Natural killer cell (primary cell): ENCODE measurements at places on chromosomes 2 and 18. TPM values are rescaled to one million over a fixed set of nuclear protein-coding genes. Genes with fewer than 3 reads are reported as not detected.
A peak's percentile ranks its signal among the peaks of the same experiment; 100 is the strongest.

DNA sequence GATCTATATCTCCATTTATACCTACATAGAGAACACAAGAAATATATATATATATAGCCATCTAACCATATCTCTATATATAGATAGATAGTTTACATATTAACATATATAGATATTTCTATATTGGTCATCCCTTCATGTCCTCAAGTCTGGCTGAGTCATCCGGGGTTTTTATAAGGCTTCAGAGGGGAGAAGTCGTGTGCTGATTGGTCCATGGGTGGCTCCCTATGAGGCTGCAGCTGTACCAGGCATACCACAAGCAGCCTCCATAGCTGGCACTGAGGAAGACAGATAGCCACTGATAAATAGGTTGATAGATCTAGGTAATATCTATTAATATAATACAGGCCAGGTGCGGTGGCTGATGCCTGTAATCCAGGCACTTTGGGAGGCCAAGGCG lies 618.3 kb upstream of the SETBP1 start:
- no peak overlapping the region for H3K27ac ChIP-seq
- no peak for DNase-seq
- H3K4me3 ChIP-seq, result no peak overlapping the region
- H3K27me3 ChIP-seq, result no peaks in the 10 kb centered on the region

DNA sequence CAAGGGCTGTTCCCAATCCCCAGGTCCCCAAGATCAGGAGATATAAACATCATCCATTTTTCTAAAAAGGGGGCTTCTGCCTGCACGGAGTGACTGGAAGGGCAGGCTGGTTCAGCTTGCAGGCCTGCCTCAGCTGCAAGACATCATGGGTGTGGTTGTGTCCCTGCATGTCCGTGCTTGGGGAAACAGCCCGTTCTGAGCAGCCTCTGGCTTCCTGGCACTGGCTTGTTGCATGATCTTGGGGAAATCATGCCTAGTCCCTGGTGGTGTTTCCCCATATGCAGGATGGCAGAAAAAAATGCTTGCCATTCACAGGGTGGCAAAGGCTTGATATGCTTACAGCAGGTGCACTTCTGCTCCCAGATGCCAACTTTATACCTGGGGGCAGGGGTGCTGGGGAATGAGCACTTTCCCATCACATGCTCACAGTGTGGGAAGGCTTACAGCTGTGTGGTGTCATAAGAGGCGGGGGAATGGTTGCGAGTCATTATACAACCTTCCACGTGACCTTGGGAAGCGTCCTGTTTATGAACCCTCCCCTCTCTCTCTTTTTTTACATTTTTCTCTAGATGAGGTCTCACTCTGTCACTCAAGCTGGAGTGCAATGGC lies 7.2 kb downstream of the PCARE start:
- DNase-seq, result no peak
- H3K27me3 ChIP-seq, result no peaks in the 10 kb centered on the region
- no peak overlapping the region for H3K4me3 ChIP-seq
- H3K4me1 ChIP-seq, result no peaks in the 10 kb centered on the region
- H3K27ac ChIP-seq, result no peak overlapping the region
- H3K36me3 ChIP-seq, result no peaks in the 10 kb centered on the region

DNA sequence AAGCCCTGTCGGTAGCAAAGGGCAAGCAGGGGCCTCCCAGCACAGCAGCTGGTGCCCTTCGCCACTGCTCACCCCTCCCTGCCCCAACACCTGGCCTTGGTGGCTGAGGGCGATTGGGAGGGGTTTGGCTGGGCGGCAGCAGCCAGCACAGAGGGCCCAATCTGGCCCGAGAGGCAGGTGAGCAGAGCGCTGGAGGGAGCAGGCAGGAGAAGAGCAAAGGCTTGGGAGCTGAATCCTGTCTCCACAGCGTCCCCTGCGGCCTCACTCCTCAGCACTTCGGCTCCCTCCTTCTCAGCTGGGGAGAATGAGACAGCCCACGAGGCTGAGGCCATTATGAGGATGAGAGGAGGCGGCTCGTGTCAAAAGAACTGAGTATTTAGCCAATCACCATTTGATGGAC lies 74.9 kb upstream of the TAF1B start:
- no peaks in the 10 kb centered on the region for H3K36me3 ChIP-seq
- no peak overlapping the region for H3K27ac ChIP-seq
- no peak overlapping the region for H3K4me3 ChIP-seq
- no peaks in the 10 kb centered on the region for H3K27me3 ChIP-seq
- peaks cover 16% of the 10 kb centered on the region for H3K4me1 ChIP-seq
- no peak for DNase-seq

- H3K27me3 ChIP-seq, result no peaks in the 10 kb centered on the region
- H3K4me1 ChIP-seq, result no peaks in the 10 kb centered on the region
- H3K27ac ChIP-seq, result no peak overlapping the region
- no peaks in the 10 kb centered on the region for H3K36me3 ChIP-seq
- H3K4me3 ChIP-seq, result no peak overlapping the region
- DNase-seq, result no peak
Observed at GRCh38 chr2:14272396-14273075, 360.0 kb upstream of the LRATD1 start.

DNA sequence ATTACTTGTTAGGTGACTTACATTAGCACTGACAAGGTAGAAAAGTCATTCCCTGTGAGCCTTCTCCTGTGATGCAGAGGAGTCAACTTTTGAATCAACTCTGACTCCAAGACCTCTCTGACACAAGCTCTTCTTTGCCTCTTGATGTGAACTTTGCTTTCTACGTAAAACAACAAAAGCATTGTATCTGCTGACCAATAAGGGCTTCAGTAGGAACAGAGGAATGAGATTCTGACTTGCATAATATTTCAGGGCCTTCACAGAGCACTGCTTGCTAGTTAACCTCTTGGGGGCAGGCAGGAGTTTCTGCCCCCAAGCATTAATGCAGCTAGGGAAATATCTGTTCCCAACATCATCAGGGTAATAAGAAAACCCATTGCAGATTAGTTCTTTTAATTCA lies 791.5 kb downstream of the BCL11A start:
- H3K36me3 ChIP-seq, result no peaks in the 10 kb centered on the region
- no peak for DNase-seq
- H3K4me1 ChIP-seq, result no peaks in the 10 kb centered on the region

DNA sequence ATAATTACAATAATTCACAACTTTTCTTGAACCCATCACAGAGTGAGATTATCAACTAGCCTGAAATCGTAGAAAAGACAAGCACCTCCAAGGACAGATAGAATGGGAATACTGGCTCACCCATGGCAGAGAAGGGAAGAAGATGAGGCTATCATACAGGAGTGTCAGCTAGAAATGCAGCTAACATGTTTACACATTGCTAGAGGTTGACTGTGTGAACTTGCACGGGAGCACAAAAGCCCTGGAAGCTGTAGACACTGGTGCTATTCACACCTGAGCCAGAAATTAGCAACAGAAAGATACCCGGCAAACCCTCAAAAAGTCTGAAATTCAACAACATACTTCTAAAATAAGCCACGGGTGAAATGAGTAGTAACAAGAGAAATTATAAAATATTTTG lies 131.8 kb downstream of the ZAP70 start:
- no peaks in the 10 kb centered on the region for H3K27me3 ChIP-seq
- H3K27ac ChIP-seq, result no peak overlapping the region
- H3K4me1 ChIP-seq, result no peaks in the 10 kb centered on the region
- peaks cover 12% of the 10 kb centered on the region for H3K36me3 ChIP-seq
- H3K4me3 ChIP-seq, result no peak overlapping the region

DNA sequence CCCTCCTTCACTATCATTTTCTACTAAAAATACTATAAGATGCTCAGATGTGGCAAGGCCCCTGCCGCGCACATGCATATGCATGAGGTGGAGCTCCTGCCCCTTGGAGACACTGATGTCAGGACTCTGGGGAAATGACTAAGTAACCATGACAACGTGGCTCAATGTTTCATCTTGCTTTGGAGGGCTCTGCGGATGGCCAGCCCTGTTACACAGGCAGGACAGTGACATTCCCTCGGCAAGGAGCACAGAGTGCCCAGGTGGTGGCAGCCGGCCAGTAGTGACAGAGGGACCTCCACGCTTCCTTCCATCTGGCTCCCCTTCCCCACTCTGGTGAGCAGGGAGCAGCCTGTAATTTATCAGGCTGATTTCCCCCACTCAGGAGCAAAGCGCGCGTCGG lies 364.1 kb downstream of the SS18 start:
- no peak for DNase-seq
- no peaks in the 10 kb centered on the region for H3K27me3 ChIP-seq
- H3K36me3 ChIP-seq, result no peaks in the 10 kb centered on the region
- H3K4me1 ChIP-seq, result peaks cover 51% of the 10 kb centered on the region
- peak overlapping the region; percentile 32 for H3K27ac ChIP-seq

DNA sequence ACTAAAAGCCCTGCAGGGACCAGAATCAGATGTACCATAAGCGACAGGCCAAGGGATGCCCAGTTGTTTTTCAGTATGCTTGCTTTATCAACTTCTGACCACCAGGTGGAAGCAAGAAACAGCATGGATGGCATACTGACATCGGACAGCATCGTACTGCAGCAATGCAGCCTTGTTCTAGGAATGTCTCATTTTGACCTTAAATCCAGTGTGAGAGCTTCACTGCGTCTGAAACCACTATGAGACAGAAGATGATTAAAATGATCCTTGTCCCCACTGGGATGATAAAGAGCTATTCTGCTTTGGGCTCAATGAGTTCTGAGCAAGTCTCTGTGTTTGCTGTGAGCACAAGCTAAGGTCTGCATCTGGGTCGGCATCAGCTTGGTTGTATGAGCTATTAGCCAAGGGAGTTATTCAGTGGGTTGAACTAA lies 54.3 kb downstream of the CDK15 start:
- H3K4me3 ChIP-seq, result no peak overlapping the region
- peaks cover 4% of the 10 kb centered on the region for H3K27me3 ChIP-seq
- H3K27ac ChIP-seq, result no peak overlapping the region
- H3K36me3 ChIP-seq, result no peaks in the 10 kb centered on the region
- no peaks in the 10 kb centered on the region for H3K4me1 ChIP-seq

DNA sequence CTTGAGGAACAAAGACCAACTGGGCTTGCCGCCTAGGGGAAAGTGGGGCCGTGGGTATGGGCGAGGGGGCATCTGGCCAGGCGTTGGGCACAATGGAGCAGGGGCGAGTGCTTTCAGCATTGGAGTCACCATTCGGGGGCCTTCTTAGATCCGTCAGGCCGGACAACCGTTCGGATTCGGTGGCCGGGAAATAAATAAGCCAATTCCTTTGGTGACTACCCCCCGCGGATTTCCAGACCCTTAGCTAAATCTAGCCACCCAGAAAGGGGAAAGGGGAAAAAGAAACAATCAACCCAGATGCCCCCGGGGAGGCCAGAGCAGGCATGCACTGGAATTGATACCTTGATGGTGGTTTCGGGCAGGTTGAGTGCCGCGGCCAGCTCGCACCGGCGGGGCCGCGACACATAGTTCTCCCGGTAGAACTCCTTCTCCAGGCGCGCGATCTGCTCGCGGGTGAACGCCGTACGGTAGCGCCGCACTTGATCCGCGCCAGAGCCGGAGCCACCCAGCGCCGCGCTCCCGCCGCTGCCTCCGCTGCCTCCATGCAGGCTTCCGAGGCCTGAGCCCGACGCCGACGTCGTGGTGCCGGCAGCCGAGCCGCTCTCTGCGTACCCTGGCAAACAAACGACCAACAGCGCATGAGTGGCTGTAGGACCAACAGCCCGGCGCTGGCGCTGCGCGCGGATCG lies 1.8 kb downstream of the EVX2 start:
- H3K27me3 ChIP-seq, result peaks cover 89% of the 10 kb centered on the region
- DNase-seq, result peak; percentile 27
- peaks cover 17% of the 10 kb centered on the region for H3K4me1 ChIP-seq
- H3K36me3 ChIP-seq, result no peaks in the 10 kb centered on the region

DNA sequence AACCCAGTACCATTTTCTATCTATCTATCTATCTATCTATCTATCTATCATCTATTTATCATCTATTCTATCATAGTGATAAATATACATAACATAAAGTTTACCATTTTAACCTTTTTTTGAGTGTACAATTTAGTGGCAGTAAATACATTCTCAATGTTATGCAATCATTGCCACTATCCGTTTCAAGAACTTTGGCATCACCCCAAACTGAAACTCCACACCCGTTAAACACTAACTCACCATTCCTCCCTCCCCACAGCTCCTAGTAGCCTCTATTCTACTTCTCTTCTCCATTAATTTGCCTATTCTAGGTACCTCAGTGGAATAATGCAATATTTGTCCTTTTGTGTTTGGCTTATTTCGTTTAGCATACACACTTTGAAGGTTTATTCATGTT lies 82.5 kb upstream of the KCNE4 start:
- no peak overlapping the region for H3K4me3 ChIP-seq
- no peaks in the 10 kb centered on the region for H3K27me3 ChIP-seq
- no peaks in the 10 kb centered on the region for H3K36me3 ChIP-seq
- H3K27ac ChIP-seq, result no peak overlapping the region

GRCh38 chr2:120854766-120855530 lies 119.3 kb downstream of the GLI2 start:
- H3K4me3 ChIP-seq, result no peak overlapping the region
- H3K27ac ChIP-seq, result no peak overlapping the region
- H3K4me1 ChIP-seq, result no peaks in the 10 kb centered on the region
- no peak for DNase-seq

GRCh38 chr2:18912225-18912888 lies 323.0 kb upstream of the NT5C1B start:
- DNase-seq, result no peak
- no peaks in the 10 kb centered on the region for H3K4me1 ChIP-seq
- H3K36me3 ChIP-seq, result no peaks in the 10 kb centered on the region
- no peak overlapping the region for H3K4me3 ChIP-seq
- no peaks in the 10 kb centered on the region for H3K27me3 ChIP-seq

- H3K4me1 ChIP-seq, result no peaks in the 10 kb centered on the region
- DNase-seq, result no peak
- H3K4me3 ChIP-seq, result no peak overlapping the region
- no peaks in the 10 kb centered on the region for H3K36me3 ChIP-seq
- no peaks in the 10 kb centered on the region for H3K27me3 ChIP-seq
- H3K27ac ChIP-seq, result no peak overlapping the region
Observed at GRCh38 chr18:25230658-25231326, 121.2 kb downstream of the ZNF521 start.

- no peaks in the 10 kb centered on the region for H3K27me3 ChIP-seq
- peaks cover 29% of the 10 kb centered on the region for H3K36me3 ChIP-seq
- H3K4me1 ChIP-seq, result peaks cover 60% of the 10 kb centered on the region
- DNase-seq, result peak; percentile 47
- peak overlapping the region; percentile 67 for H3K27ac ChIP-seq
Observed at GRCh38 chr2:30252723-30253701, 21.7 kb downstream of the LBH start.

- H3K36me3 ChIP-seq, result no peaks in the 10 kb centered on the region
- H3K27ac ChIP-seq, result no peak overlapping the region
- no peak for DNase-seq
- no peaks in the 10 kb centered on the region for H3K4me1 ChIP-seq
- H3K4me3 ChIP-seq, result no peak overlapping the region
Observed at GRCh38 chr2:219453671-219454590, 19.3 kb downstream of the SPEG start.

The EIF2AK3 gene
- total RNA-seq, result 29.9 TPM

The HOXD9 gene
- total RNA-seq, result not detected

The TNFAIP6 gene
- not detected for total RNA-seq

The APOB gene
- total RNA-seq, result not detected

The C18orf54 gene
- total RNA-seq, result 2.0 TPM

The KIF5C gene
- total RNA-seq, result 0.42 TPM

The SLC9A4 gene
- total RNA-seq, result 0.19 TPM

The THSD7B gene
- total RNA-seq, result not detected

The ONECUT2 gene
- total RNA-seq, result not detected

The NAT8 gene
- not detected for total RNA-seq

The CDH7 gene
- total RNA-seq, result not detected

The ALPG gene
- total RNA-seq, result not detected

The AQP12A gene
- not detected for total RNA-seq

The SERPINB3 gene
- total RNA-seq, result not detected

The SERPINB13 gene
- not detected for total RNA-seq
